ENCODE measurements at places on chromosomes 2 and 18. TPM values are rescaled to one million over a fixed set of nuclear protein-coding genes. Genes with fewer than 3 reads are reported as not detected.

SLC23A3 gene
- total RNA-seq, result 4.0 TPM

MAP3K19 gene
- not detected for total RNA-seq

CEBPZOS gene
- total RNA-seq, result 34.0 TPM

DNA sequence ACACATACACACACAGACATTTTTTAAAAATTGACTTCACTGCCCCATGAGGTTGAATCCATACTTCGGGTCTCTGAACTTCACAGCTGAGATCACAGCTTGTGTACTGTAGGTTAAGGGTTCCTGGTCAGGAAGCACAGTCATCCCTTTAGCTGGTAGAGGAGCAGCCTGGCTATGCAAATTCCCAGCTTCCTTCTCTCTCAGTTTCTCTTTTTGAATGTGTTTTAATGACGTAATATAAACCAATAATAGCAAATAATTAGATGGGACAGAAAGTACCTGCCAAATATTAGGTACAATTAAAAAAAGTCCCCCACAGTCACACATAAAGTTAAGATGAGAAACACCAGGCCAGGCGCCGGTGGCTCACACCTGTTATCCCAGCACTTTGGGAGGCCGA is 178.7 kb downstream of the ZNF385B start:
- no peak for DNase-seq

DNA sequence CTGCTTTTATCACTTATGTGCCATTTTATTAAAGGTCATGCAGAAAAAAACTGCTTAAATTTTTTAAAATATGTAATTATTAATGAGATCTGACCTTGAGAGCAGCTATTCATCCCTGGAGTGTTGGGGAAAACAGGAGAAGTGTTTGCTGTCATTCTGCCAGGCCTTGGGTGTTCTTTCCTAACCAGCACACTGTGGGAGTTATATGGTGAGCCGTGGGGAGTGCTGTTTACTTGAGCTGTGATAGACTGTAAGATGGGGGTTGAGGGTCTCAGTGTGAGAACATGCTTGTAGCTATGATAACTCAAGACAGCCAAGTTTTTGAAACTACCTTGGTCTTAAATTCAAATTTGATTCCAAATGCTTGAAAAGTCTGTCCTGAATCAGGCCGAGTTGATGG is 101.3 kb upstream of the ARHGAP28 start:
- no peak for DNase-seq

UGT1A5 gene
- total RNA-seq, result not detected

- no peak for DNase-seq
These were observed 528.8 kb downstream of the CPS1 start for GRCh38 chr2:211085056-211085680.

DNA sequence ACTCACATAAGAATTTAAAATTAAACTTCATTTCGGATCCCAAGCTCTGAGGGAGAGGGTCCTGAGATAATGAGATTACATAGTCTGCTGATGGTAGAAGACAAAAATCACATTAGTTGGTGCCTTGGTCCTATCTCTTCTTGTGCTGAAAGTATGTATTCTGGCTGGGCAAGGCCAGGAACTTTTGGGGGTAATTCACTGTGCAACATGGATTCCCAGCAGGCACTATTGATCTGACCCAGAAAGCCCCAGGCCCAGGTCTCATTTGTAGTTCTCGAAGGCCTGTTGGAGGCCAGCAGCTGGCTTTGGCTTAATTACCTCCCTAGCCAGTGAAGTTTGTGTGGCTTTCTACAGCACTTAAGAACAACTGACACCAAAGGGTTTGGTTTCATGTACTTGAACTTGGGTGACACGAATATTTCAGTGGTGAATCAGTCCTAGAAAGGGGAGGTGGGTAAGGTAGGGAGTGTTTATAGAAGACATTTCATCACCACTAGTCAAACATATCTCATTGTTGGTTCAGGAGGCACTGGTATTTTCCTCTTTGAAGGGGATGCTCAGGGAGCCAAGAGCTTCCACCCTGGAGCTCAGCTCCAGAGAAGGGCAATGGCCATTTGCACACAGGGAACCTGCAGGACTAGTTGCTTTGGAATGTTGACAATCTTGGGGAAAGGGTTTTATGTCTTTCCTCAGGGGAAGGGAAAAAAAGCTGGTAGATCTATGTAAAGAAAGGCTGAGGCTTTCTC is 217.8 kb downstream of the OSR1 start:
- no peak for DNase-seq

GRCh38 chr2:74528600-74529356 is 728 bp downstream of the AUP1 start:
- DNase-seq, result peak; percentile 28

CNTNAP5 gene
- not detected for total RNA-seq

DNA sequence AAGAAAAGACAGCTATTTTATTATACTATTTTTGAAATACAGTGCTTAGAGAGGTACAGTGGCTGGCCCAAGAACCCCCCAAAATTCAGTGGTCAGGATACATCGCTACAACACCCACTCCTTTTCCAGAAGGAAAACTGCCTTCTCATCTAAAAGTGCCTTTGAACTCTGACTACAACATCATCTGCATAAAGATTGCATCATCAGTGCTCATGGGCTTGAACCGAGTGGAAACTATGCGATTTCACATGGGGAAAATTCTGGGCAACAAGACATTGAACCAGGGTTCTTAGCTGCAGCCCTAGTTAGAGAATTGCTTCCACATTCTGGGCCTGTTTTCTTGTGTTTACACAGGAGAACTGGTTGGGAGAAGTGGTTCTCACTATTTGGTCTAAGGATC is 294.6 kb upstream of the SLC14A2 start:
- DNase-seq, result no peak

DNA sequence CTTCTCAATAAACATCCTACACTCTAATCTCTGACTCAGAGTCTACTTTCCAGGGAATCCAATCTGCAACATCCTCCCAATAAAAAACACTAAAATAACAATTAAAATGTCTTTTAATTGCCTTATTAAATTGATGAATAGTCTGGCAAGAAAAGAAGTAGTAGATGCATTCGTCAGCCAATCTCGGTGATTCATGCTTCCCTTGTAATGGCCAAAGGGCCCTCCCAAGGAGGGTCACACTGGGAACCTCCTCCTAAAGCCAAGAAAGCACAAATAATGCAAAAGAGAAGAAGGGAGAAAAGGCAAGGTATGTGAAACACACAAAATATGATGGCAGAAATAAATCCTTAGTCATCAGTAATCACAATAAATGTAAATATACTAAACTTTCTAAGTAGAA is 16.8 kb downstream of the ST8SIA5 start:
- no peak for DNase-seq

DNA sequence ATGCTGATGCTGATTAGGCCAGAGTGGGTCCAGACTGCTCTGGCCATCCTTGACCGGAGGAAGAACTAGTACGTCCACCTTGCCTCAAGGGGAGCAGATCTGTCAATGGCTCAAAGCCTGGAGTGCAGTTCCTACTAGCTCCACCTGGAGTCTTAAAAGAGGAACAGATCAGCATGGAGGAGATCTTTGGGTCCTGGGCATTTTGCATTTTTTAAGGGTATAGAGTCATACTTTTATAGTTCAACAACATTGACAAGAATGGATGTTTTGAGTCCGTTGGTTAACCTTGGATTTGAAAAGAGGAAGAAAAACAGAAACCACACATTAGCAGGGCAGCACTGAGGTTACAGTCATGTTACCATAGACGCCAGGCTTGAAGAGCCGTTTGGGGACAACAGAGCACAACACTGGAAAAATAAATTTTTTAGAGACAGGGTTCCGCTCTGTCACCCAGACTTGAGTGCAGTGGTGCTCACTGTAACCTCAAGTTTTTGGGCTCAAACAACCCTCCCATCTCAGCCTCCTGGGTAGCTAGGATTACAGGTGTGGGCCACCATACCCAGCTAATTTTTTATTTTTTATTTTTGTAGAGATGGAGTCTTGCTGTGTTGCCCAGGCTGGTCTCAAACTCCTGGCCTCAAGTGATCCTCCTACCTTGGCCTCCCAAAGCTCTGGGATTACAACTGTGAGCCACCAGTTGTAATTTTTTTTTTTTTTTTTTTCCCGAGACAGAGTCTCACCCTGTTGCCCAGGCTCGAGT is 78.5 kb downstream of the PRKCE start:
- no peak for DNase-seq

SERPINB8 gene
- 28.8 TPM for total RNA-seq

SLC19A3 gene
- not detected for total RNA-seq

- no peak for DNase-seq
These were observed 11.0 kb downstream of the SIGLEC15 start for GRCh38 chr18:45836242-45837205.

VAMP5 gene
- 73.3 TPM for total RNA-seq

SIX2 gene
- total RNA-seq, result not detected

- DNase-seq, result no peak
These were observed 39.9 kb downstream of the SCN7A start for GRCh38 chr2:166454006-166454595.

DNA sequence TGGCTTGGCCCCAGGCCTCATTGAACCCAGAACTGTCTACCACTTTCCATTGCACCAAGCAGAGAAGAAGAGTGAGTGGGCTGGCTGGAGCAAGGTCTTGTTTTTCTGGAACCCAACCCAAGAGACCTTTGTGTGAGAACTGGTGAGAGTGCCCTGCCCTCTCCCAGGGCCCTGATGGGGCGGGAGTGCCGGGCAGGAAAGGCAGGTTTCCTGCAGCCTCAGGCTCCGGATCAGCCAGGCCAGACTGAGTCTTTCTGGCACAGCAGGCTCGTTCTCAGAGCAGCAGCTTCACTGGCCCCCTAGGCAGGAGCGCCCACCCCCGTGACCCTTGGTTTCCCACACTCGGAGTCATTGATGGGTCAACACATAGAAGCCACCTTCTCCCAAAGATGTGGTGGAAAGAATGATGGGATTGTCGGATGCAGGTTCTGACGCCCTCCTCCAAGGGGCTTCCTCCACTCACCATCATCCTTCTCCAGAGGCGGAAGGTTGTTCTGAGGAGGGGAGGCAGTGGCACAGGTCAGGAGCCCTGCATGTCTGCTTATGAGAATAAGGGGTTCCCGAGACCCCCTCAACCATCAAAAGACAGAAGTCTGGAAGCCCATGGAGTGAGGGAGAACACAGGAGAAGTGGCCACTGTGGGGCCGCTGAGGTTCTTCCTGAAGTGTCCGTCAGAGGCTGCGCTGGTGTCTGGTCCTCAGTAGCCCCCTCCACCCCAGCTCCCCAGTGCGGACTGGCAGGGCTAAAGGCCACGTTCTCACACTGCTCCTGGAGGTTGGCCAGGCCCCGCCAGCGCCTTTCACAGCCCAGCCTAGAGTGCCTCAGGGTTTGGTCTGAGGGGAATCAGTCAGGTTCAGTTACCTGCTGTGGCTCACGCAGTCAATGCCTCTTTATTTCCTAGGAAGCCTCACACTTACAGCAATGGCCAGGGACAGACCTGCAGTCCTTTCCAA is 62.8 kb upstream of the LAPTM4A start:
- no peak for DNase-seq

GRCh38 chr2:110804915-110805314 is 72.5 kb downstream of the ACOXL start:
- peak; percentile 65 for DNase-seq

DNA sequence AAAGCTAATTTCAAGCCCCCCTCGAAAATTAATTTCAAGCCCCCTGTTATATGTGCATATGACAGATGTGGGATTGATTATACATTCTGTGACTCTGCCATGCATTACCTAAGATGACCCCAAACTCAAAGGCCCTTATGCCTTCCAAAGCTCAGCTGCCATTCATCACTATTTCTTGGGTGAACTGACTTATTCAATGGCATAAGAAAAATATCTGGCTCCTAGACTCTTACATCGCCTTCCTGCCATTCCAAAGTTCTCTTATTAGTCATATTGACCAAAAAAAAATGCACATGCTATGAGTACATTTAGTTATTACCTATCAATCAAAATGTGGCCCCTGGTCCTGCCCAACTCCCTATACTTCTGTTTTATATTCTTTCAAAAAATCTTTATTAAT is 291.8 kb upstream of the CHAC2 start:
- no peak for DNase-seq

GPR75 gene
- 1.2 TPM for total RNA-seq

GRCh38 chr2:174335988-174336500 is 1.3 kb downstream of the SP9 start:
- DNase-seq, result peak; percentile 42

DNA sequence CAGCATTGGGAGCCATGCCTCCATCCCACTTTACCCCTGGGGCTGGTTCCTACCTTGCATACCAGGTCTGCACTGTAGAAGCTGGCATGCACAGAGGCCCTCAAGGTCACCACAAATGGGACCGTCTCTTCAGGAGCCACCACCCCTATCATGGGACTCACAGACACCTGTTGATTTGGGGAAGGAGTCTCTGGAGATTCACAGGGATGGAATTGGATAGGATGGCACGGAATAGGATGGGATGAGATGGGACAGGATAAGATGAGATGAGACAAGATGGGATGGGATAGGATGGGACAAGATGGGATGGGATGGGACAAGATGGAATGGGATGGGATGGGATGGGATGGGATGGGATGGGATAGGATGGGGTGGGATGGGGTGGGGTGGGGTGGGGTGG is 16.1 kb upstream of the CRYBA2 start:
- DNase-seq, result no peak

CYP1B1 gene
- total RNA-seq, result 9.5 TPM

GRCh38 chr18:44258086-44258485 is 422.6 kb upstream of the SETBP1 start:
- DNase-seq, result no peak

- DNase-seq, result no peak
These were observed 26.0 kb downstream of the MARCO start for GRCh38 chr2:118968042-118968441.

TTN gene
- 6.9 TPM for total RNA-seq

DNA sequence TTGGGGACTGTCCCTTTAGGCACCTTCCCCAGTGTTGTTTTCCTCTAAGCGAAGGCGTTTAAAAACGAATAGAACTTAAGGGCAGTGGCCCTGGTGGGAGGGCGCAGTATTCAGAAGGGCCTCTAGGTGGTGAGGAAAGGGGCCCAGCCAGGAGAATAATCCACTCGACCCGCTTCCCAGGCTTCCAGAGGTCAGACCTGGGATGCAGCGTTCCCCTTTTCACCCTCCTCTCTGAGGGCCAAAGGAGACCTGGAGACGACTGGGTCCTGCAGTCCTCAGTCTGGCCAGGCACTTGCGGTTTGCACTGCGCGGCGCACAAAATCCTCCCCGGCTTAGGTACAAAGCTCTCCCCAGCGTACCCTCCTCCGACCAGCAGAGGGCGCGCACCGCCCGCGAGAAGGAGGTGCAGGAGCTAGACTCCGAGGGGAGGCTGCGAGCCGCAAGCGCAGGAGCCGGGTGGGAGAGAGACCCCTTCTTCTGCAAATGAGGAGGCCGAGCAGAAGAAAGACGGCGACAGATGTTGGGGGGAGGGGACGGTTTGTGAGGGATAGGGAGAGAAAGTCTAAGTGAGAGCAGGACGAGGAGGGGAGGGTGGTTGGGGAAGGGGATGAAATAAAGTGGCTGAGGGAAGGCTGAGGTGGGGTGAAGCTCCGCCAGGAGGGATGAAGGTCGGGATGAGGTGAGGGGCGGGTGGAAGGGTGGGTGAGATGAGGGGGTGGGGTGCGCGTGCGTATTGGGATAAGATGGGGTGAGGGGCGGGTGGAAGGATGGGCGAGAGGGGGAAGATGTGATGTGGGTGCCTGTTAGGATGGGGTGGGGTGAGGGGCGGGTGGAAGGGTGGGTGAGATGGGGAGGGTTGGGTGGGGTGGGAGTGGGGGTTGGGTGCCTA is 4.9 kb downstream of the FEV start:
- peak; percentile 90 for DNase-seq

IL18RAP gene
- 7.6 TPM for total RNA-seq
